Immature natural killer cell (primary cell): ENCODE measurements at places on chromosomes 1 and 21.

DNA sequence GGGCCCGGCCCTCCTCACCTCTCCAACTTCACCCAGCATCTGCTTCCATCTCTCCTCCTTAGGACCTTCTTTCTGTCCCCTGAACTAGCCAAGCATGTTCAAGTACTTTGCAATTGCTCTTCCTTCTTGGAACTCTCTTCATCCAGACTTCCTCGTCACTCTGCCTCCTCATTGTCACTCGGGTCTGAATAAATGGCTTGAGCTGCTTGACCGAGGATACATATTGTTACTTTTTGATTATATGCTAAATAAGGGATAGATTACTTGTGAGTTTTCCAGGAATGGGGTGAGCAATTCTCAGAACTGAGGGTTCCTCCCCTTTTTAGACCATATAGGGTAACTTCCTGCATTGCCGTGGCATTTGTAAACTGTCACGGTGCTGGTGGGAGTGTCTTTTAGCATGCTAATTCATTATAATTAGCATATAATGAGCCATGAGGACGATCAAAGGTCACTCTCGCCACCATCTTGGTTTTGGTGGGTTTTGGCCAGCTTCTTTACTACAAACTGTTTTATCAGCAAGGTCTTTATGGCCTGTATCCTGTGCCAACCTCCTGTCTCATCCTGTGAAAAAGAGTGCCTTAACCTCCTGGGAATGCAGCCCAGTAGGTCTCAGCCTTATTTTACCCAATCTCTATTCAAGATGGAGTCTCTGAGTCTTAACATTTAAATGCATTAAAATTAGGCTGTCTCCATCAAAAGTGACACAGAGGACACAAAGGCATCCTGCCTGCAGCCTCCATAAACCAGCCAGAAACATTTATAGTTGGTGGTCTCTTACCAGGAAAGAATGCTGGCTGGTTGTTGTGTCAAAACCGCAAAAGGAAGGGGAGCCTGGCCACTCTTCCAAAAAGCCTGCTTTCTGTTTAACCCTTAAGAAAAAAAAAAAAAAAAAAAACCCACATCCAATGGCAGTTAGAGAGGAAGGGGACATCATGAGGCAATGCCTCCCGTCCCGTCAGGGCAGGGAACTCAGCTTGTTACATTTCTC, 179.3 kb downstream of the KAZN start:
- DNase-seq, result no peak

DNA sequence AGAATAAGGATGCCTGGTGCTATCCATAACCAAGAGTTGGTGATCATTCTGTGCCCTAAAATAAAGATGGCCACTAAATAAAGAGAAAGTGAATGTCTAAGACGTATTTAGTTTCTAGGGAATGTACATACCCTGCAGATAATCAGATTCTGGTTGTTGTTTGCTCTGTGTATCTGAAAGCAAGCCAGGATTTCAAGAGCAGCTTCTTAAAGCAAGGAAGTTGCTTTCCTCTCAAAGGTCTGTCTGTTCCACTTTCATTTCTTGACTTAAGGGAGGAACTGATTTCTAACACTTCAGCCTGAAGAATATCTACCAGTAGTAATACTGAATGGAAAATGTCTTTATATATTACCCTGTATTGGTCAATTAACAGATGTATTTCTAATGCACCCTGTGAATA, 88.8 kb downstream of the KIF1B start:
- DNase-seq, result no peak

GRCh38 chr1:161985301-161985822, 38.3 kb downstream of the OLFML2B start:
- DNase-seq, result no peak

GRCh38 chr1:248841702-248842395, 3.8 kb downstream of the ZNF672 start:
- DNase-seq, result peak; percentile 37

GRCh38 chr1:24403806-24404205, 9.8 kb downstream of the STPG1 start:
- no peak for DNase-seq

DNA sequence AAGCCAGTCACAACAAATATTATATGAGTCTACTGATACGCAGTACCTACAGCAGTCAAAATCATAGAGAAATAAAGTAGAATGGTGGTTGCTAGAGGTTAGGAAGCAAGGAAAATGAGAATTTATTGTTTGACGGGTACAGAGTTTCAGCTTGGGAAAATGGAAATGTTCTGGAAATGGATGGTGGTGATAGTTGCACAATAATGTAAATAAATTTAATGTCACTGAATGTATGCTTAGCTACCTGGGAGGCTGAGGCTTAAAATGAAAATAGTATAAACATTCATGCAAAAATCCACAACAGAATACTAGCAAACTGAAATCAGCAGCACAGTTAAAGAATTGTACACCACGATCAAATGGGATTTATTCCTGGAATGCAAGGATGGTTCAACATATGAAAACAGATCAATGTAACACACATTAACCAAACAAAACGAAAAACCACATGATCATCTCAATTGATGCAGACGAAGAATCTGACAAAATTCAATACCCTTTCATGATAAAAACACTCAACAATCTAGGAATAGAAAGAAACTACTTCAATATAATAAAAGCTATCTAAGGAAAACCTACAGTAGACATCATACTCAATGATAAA, 10.7 kb downstream of the TUT4 start:
- DNase-seq, result no peak

- DNase-seq, result no peak
Observed at GRCh38 chr1:188406636-188407035, 1577.9 kb downstream of the PLA2G4A start.

GRCh38 chr1:9753121-9753531, 70.6 kb downstream of the CLSTN1 start:
- no peak for DNase-seq

DNA sequence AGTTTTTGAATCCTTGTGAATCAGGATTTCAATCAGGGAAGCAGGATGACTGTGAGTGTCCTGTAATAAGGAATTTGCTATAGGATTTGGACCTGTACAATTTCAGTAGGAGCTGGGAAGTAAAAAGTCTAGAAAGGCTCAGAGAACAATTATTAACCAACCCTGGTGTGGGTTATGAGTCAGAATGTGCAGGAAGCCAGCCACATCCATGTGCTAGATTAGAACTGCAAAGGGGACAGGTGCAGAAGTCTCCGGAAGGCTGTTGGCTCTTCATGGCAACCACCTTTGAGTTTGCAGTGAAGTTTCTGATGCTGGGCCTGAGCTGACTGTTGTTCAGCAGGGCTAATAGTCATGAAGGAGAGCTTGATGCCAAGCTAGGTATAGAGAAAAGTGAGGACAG, 70.7 kb downstream of the SPATA46 start:
- DNase-seq, result no peak

DNA sequence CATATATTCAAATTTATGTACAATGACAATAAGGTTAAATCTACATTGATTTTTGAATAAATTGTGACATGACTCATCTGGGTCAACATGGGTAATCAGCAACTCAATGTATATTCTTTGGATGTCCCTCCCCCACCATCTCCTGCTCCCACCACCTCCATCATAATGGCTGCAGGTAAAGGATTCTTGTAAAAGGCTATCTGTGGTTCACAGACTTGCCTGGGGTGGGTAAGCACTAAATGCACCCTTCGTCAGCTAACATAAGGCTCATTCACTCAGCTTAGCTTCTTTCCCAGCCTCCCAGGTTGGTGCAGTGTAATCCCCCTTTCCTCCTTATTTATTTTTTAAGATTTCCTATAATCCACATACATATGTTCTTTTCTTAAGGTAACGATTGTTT, 355.7 kb upstream of the DPYD start:
- DNase-seq, result no peak

DNA sequence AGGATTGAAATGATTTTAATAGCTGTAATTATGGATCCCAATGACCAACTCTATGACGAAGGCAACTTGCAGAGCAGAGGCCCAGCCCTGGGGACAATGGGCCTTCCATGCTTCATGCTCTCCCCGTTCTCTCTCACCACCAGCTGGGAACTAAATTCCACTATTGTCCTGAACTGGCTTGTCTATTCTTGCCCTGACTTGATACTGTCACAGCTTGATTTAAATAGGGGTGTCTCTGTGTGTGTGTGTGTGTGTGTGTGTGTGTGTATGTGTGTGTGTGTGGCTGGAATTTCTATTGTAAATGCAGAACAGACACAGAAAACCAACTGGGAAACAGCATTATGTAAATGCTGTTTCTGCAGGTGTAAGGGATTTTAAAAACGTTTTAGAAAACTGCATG, 57.0 kb downstream of the SLC22A15 start:
- no peak for DNase-seq

- DNase-seq, result no peak
Observed at GRCh38 chr1:194469282-194469681, 1282.9 kb upstream of the B3GALT2 start.

DNA sequence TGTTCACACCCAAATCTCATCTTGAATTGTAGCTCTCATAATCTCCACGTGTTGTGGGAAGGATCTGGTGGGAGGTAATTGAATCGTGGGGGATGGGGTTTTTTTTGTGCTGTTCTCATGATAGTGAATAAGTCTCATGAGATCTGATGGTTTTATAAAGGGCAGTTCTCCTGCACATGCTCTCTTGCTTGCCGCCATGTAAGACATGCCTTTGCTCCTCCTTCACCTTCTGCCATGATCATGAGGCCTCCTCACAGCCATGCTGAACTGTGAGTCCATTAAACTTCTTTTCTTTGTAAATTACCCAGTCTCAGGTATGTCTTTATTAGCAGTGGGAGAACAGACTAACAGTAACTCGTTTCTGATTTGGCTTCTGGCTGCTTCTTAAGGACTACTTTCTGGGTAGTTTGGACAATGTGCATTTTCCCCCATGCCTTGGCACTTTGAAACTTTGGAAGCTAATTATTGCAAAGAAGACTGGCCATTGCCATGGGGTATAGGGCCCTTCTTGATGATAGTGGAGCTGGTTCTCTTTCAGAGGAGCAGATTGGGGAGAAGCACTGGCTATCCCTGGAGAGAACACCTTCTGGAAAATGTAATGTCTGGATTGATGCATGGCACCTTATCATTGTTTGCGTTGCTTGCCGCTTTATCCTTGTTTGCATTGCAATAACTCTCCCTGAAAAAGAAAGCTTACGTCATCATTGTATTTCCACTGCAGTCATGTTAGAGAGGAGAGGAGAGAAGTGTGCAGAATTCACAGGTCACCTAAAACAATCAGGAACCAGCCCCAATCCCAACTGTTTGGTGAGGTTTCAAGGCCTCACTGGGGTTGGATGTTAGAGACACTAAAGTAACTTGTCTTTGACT, 5.9 kb downstream of the CNIH3 start:
- DNase-seq, result no peak

DNA sequence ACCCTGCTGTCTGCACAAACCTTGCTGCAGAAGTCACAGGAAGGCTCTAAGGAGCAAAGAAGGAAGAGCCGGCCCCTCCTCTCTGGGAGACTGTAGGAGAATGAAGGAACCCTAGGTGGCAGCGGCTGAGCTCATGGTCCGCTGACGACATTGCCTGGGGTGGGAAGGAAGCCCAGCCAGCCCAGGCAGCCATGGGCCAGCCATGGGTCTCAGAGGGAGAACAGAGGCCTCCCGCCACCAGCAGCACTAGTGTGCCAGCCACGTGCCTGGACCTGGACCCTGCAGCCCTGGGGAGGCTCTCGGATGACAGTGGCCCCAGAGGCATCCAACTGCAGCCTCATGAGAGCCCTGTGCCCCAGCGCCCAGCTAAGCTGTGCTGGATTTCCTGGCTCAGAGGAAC, 49.2 kb upstream of the POFUT2 start:
- DNase-seq, result no peak

- DNase-seq, result no peak
Observed at GRCh38 chr1:21833392-21833976, 21.4 kb downstream of the LDLRAD2 start.

DNA sequence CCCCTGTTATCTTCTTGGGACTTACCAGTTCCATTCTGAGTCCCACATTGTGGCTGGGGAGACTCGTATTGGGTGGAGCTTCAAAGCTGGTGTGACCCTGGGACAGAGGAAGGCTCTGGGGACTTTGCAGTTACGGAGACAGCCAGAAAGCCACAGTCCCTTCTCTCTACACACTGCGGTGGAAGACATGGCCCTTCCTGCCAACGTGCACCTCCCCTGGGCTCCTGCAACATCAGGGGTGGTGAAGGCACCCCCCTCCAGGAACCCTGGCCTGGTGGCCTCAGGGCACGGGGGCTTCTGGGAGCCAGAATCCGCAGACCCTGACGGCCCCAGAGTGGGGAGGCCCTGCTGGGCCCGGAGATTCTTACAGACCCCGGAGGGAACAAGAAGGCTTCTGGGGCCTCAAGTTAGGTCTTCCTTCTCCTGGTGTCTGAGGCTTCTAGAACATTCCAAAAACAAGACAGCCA, 113.0 kb downstream of the SIK1 start:
- DNase-seq, result no peak

- no peak for DNase-seq
Observed at GRCh38 chr1:20220036-20220435, 33.7 kb upstream of the PLA2G2C start.

DNA sequence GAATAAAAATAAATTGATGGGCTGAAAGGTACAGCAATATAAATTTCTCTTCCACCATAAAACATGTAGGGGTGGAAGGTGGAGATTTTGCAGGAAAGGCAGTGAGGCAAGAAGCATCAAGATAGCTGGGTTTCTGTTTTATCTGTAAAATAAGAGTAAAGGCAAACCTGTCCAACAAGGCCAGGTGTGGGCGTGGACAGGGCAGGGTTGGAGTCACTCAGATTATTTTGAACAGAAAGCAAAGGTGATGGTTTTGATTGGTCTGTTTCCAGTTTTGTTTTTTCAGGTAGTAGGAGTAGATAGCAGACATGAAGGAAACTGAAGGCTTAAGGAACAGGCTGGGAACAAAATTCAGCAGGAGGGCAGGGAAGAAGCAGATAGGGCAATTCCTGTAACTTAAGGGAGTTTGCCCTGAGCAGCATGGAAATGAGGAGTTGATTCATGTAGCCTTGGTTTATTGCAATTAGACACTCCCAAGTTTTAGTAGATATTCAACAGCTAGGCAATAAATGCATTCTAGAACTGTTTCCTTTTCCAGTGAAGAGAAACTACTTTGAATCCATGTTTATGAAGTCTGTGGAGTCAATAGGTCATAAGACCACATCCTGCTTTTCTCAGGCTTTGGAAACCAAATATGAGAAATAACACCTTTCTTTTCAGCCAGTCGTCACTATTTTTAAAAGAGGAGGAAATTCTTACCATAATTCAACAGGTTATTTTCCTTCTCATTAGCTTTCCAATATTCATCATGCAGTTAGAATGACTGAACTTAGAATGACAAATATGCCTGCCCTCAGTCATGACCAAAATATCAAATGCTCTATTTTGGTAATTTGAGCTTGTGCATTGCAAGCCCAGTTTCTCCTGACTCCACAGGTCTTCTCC, 38.7 kb upstream of the CD55 start:
- DNase-seq, result no peak
